ENCODE measurements at places on chromosomes 13 and 19. TPM values are rescaled to one million over a fixed set of nuclear protein-coding genes. Genes with fewer than 3 reads are reported as not detected.
A peak's percentile ranks its signal among the peaks of the same experiment; 100 is the strongest.

The NDUFB7 gene
- total RNA-seq, result 299 TPM

The UGGT2 gene
- 19.2 TPM for total RNA-seq

The FBXL12 gene
- 26.5 TPM for total RNA-seq

DNA sequence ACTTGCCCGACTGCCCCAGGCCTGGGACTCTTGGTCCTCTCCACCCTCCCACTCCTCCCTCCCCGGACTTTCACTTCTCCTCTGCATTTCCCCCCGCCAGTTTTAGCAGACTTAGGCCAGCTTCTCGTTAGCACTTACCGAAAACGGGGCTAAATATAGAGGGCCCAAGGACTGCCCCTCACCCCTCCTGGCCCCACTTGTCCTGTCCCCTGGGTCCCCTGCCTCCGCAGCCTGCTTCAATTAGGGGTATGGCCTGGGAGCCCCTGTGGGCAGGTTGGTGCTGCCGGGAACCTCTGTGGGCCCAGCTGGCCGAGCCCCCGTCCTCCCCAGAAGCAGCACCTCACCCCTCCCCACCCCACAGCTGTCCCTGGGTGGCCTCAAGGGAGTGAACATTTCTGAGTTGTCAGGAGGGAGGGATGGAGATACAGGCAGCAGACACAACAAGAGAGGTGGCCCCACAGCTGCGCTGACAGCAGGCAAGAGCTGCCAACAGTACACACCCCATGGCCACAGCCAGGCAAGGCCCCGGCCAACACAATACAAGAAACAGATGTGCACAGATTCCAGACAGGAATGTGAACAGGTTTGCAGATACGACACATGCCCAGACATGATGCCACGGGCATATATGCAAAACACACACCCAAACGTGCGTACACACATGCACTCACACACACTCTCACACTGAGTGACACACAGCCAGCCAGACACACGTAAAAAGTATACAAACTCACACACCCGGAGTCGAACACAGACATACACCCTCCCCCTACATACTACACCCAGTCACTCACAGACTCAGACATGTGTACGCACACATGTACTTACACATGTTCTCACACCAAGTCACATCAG is 2.6 kb downstream of the POU2F2 start:
- DNase-seq, result peak; percentile 35

Data from left colon (tissue), 2 donors.